ENCODE measurements at places on chromosomes 12 and 14.

GRCh38 chr12:69879007-69879960 is 54.3 kb downstream of the MYRFL start:
- peak; percentile 20 for DNase-seq

DNA sequence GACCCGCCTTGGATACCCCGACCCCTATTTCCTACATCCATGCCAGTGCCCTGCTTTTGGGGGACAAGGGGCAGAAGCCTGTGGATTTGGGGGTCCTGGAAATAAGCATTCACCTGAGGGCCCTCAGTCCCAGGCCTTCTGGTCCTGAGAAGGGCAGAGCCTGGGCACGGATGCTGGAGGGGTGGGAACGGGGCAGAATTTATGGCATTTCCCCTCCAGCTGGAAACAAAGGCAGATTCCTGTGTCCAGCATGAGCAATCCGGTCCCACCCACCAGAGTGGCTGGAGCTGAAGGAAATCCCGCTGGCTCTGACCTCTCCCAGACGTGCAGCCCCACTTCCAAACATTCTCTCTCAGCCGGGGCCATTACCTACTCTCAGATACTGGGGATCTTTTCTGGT is 9.3 kb downstream of the ANKRD33 start:
- DNase-seq: no peak

- DNase-seq: no peak
These were observed 1552.1 kb upstream of the SEL1L start for GRCh38 chr14:83085725-83086124.

- DNase-seq: no peak
These were observed 15.0 kb downstream of the BAG5 start for GRCh38 chr14:103547455-103547940.

GRCh38 chr12:49261721-49262120 is 3.2 kb upstream of the TUBA1C start:
- no peak for DNase-seq

DNA sequence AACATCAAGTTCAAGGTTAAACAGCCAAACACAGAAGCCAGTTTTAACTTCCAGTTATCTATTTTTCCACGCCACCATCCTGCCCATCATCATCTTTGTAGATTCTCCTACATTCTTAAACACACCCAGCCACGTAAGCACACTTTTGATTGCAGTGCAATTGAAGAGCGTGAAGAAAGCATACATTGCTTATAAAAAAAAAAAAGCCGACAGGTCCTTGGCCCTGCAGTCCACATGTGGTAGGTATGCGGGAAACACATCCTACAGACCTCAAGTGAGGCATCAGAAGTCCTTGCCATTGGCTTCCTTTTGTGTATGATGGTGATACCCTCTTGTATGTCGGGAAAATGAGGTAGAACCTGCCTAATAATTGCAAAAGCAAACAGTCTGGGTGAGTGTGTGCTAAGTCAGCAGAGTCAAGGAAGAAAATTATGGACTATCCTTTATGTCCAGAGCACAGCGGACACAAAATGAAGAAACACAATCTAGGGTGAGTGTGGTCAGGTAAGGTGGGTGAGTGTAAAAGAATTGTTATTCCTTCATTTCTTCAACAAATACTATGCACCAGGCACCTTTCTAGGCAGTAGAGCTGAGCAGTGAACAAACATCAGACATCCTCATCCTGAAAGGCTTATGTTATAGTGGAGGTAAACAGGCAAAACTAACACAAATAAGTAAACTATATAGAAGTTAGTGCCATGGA is 51.5 kb downstream of the EID3 start:
- DNase-seq: no peak

GRCh38 chr12:34625116-34625515 is 602.8 kb downstream of the ALG10 start:
- DNase-seq: no peak

DNA sequence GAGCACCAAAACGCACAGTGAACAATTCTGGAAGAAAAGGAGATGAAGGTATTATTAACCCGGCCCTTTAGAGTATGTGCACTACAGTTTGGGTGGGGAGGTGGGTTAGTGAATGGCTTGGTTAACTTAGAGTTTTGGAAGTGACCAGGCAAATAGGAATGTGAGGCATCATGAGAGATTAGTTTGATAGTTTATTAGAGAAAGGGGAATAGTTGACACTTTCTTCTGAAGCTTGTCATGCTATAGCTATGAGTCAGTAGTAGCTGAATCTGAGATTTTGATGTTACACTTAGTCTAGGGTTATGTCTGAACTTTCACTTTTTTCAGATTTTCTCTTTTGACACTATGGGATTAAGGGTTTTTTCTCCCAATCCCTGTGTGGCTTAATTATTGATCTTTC is 567.2 kb downstream of the SNAPC1 start:
- DNase-seq: no peak

DNA sequence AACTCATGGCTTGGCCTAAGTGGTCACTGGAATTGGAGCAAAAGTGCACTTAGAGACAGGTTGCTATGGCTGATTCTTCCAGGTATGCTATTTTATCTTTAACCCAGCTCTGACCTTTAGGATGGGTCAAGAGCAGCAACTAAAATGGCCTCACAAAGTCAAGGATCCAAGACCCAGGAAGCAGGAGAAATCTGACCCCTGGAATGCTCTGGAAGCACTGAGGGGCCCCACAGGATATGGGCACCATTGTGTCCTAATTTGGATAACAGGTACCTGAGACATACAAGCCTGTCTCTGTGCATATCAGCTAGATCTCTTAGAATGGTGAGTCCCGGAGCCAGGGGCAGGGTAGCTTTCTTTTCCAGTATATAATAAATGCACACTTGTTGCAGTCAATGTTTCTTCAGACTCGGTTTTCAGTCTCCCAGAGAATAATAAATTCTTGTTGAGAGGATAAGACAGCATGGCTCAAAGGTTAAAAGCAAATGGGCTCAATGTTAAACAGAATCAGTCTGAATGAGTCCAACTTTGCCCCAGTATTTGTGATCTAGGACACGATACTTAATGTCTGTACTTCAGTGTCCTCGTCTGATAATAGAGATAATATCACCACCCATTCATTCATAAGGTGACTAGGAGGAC is 29.3 kb upstream of the TMCC3 start:
- no peak for DNase-seq

- no peak for DNase-seq
These were observed 4.3 kb downstream of the NAP1L1 start for GRCh38 chr12:76080017-76080728.

DNA sequence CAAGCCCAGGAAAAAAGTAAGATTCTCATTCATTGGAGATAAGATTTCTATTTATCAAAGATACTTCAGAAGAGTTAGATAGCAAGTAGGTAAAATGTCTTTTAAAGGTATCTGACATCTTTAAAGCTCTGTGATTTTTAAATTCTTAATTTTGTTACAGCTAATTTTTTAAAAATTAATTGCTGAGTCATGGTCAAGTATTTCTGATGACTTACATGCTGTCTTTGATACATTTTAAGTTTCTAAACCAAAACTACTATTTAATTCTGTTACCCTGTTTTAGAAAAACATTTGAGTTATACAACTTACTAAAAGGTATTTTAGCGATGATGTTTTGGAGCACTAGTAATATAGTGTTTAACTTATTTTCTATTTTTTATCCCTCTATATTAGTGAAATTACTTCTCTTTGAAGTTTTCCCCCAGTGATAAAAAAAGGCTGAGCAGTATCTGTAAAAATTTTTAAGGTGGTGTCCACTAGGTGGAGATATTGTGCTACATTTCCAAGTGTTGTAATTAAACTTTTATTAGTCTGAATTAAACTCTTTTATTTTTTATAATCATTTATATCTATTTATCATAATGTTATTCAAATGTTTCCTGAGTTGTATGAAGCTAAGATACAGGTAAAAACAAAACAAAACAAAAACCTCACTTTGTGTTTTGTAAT is 11.5 kb downstream of the ALG10 start:
- no peak for DNase-seq

- peak; percentile 4 for DNase-seq
These were observed 581 bp downstream of the PITPNM2 start for GRCh38 chr12:123150275-123150743.

- DNase-seq: no peak
These were observed 47.6 kb downstream of the CPM start for GRCh38 chr12:68885381-68885780.

GRCh38 chr12:86530996-86531655 is 274.9 kb upstream of the MGAT4C start:
- DNase-seq: no peak

GRCh38 chr12:92615703-92616102 is 87.1 kb upstream of the PLEKHG7 start:
- DNase-seq: no peak

- DNase-seq: no peak
These were observed 77.4 kb downstream of the SCARB1 start for GRCh38 chr12:124786061-124786964.

- DNase-seq: no peak
These were observed 167.0 kb downstream of the PPM1H start for GRCh38 chr12:62767946-62768345.

DNA sequence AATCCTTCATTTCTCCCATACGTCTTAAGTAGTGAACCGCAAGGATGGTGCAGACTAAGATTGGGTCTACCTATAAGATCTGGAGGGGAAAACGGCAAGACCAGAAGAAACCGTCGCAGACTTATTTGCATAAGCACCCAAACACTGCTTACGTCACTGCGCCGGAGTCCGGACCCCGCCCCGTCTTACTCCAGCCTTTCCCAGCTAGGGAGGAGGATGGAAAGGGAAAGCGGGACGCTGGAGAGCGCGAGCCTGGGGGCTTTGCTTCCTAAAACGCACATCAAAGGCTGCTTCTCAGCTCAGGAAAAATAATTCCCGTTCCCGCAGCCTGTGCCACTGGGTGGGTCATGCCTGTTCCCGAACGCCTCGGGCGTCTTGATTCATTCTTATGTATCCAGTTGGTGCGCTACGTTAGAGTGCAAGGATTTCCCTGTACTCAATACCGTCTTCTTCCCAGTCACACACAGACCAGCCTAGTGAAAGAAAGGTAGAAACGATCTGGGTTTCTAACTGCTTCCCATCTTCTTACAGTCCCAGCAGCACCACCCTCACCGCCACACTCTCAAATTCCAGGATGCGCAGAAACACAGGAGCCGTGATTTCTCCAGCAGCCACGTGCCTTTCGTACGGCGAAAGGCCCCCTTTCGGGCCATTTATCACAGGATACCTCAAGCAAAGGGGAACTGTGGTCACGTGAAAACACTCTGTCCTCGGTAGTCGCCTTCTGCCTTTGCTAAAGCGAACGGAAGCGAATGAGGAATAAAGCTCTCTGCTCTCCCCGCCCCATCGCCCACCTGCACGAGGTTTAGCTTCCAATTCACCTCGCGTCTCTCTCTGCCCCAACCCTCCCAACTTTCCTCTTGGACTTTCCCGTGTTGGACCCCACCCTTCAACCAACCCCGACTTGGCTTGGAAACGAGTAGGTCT is 1.1 kb downstream of the SLC6A15 start:
- no peak for DNase-seq

GRCh38 chr12:103626498-103626897 is 39.4 kb downstream of the STAB2 start:
- DNase-seq: no peak

- no peak for DNase-seq
These were observed 1.7 kb downstream of the HSPA2 start for GRCh38 chr14:64541972-64542835.

GRCh38 chr12:18798535-18799361 is 60.8 kb downstream of the CAPZA3 start:
- DNase-seq: no peak

DNA sequence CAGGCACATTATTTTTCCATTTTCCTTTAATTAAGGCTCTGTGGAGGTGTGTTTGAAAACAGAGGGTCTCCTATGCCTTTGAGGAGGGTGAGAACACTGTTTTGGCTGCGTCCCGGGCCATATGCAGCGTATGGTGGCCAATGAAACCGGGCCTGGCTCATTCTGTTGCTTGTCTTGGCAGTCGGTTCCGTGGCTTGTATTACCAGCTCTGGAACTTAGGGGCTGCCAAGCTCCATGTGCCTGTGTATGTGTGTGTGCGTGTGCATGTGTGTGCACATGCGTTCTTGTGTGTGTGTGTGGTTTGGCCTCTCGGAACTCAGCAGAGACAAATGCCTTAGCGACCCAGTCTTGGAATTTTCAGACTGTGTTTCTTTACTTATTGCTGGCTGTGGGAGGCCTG is 2.7 kb downstream of the JDP2 start:
- no peak for DNase-seq

- DNase-seq: no peak
These were observed 154.0 kb downstream of the PIWIL1 start for GRCh38 chr12:130491421-130492357.

DNA sequence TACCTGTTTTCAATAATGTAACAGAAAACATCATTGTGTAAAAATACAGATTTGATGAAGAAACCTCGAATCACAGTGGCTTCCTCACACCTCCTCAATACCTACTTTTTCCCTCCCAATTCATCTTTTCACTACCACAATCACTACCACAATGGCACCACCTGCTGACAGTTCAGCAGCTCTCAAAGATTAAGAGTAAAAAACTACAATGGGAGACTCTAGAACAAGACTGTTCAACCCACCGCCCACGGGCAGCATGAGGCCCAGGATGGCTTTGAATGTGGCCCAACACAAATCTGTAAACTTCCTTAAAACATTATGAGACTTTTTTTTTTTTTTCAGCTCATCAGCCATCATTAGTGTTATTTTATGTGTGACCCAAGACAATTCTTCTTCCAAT is 15.2 kb downstream of the MED6 start:
- DNase-seq: no peak

GRCh38 chr14:63453443-63453936 is 89.7 kb downstream of the PPP2R5E start:
- DNase-seq: no peak

DNA sequence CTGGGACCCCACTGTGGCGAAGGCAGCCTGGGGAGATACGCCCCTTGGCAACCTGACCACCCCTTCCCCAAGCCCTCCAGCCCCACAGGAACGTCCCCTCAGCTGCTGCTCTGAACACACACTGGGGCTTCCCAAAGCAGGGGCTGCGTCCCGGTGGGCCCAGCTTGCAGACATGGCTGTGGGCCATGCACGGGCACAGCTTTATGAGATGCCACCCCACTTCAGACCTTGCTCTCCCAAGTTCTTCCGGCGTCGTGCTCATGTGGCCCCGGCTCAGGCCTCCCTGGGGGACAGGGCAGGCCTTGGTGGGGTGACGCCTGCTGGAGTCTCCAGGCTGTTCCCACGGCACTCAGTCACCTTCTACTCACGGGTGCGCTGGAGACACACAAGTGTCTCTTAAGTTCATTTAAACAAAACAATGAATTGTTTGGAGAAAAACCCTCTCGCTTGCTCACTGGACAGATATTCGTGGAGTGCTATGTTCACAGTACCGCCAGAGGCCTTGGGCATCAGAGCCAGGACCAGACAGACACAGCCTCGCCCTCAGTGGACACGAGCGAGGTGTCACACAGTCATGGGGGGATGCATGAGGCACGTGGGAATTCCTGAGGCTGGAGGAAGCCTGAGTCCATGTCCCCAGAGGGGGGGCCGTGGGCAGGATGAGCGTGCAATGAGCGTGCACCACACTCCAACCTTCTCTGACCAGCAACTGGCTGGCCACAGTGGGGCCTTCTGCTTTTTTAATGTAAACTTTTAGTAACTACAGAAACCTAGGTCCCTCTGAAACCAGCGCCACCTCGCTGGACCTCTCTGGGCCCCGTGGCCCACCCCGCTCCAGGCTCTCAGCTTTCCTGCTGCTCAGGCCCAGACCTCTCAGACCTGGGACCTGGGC is 4.3 kb downstream of the GALNT9 start:
- DNase-seq: no peak

GRCh38 chr14:59638885-59639284 is 62.3 kb upstream of the CCDC175 start:
- no peak for DNase-seq

- no peak for DNase-seq
These were observed 644.7 kb downstream of the VRK1 start for GRCh38 chr14:97441740-97442362.
